ENCODE measurements at places on chromosomes 2 and 18.

GRCh38 chr2:108195133-108195439 lies 44.7 kb upstream of the SULT1C3 start:
- DNase-seq, result no peak

GRCh38 chr2:203689426-203690116 lies 16.9 kb upstream of the CD28 start:
- DNase-seq, result no peak

DNA sequence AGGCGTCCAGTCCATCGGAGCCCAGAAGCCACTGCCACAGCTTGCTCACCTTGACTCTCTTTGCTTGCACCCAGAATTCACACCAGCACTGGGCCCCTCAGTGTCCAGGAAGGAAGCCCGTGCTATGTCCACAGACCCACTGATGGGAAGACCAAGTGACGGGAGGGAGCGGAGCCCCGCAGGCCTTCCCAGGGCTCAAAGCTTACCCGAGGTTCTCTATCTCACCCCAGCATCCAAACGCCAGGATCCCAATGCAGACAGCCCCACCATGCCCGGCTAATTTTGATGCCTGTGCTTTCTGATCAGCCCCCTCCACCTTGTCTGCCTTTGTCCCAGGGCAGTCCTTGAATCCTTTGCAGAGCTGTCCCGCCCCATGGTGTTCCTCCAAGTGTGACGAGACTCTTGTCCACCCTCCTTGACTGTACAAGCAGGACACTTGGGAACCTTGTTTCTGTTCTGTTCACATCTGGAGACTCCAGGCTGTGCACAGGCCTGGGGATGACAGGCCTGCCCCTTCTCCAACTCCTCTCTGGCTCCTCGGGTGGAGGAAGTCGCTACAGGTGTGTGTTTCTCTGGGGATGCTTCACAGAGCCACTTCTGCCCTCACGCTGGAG lies 12.0 kb downstream of the NPPC start:
- DNase-seq, result no peak

GRCh38 chr2:232577841-232578240 lies 27.4 kb downstream of the EIF4E2 start:
- DNase-seq, result no peak

DNA sequence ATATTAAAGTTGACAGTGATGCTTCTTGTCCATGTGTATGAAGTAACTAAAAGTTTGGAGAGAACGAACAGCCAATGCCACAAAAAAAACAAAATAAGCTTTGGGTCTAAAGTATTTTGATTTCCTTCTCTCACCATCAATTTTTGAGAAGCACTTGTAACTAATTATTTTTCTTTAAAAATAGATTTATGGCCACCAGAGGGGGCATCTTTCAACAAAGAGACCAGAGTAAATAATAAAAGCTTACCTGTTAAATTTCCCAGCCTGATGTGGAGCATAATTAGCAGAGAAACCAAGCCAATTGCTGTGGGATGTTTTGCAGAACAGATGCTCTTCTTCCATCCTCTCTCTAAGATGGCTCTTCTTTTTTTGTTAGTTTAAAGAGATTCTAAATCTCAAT lies 29.0 kb downstream of the LINC00305 start:
- no peak for DNase-seq

- no peak for DNase-seq
Observed at GRCh38 chr2:239025951-239026461, 178.1 kb downstream of the TWIST2 start.

- DNase-seq, result no peak
Observed at GRCh38 chr2:17610521-17610920, 70.0 kb downstream of the VSNL1 start.

GRCh38 chr2:95017836-95018235 lies 7.7 kb upstream of the MAL start:
- no peak for DNase-seq

All from CD4-positive, alpha-beta T cell treated with Interleukin-6 at 100 ng/mL for 8 hours (primary cell).